ENCODE measurements at places on chromosomes 1 and 21.

- no peaks in the 10 kb centered on the region for H3K36me3 ChIP-seq
- H3K27ac ChIP-seq = no peak overlapping the region
- no peak for DNase-seq
- no peaks in the 10 kb centered on the region for H3K4me1 ChIP-seq
- H3K27me3 ChIP-seq = no peaks in the 10 kb centered on the region
- H3K4me3 ChIP-seq = no peak overlapping the region
Measured at GRCh38 chr1:50493710-50494109, 70.5 kb upstream of the DMRTA2 start.

DNA sequence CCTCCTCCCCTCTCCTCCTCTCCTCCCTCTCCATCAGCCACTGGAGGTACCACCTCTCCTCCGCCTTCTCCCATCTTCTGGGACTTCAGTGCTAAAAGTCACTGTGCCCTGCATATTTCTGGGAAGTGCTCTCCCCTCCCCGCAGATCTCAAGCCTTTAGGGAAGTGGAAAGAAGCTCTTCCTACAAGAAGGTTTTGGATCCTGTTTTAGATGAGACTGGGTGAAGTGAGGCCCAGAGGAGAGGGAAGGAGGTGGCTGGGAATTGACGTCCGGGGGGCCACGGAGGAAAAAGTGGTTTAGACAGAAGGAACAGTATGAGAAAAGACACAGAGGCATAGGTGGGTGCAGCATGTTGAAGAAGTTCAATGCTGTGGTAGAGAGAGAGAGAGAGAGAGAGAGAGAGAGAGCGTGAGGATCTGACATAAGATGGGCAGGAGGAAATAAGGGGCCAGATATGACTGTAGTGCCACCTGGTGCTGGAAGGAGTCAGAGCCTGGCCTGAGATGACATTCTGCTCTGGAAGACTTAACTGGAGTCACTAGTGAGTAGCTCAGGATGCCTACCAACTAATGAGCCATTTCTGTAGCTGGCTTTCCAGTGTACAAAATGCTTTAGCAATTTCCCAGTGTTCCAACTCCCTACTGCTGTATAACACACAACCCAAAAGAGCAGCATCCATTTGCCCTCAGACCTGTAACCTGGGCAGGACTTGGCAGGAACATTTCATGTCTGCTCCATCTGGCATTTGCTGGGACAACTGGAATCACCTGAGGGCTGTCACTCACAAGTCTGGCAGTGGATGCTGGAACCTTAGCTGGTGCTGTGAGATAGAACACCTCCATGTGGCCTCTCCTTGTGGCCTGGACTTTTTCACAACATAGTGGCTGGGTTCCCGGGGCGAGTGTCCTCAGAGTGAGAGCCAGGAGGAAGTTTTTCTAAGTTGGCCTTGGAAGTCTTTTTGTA lies 16.6 kb upstream of the ZSCAN20 start:
- H3K4me3 ChIP-seq = no peak overlapping the region
- no peaks in the 10 kb centered on the region for H3K36me3 ChIP-seq
- DNase-seq = no peak
- H3K27ac ChIP-seq = no peak overlapping the region
- H3K4me1 ChIP-seq = peaks cover 18% of the 10 kb centered on the region

- no peak for DNase-seq
- no peaks in the 10 kb centered on the region for H3K36me3 ChIP-seq
- no peaks in the 10 kb centered on the region for H3K27me3 ChIP-seq
- H3K4me3 ChIP-seq = no peak overlapping the region
Measured at GRCh38 chr1:41648844-41649243, 164.4 kb upstream of the EDN2 start.

- H3K36me3 ChIP-seq = no peaks in the 10 kb centered on the region
- peak overlapping the region; percentile 47 for H3K4me3 ChIP-seq
- H3K27me3 ChIP-seq = no peaks in the 10 kb centered on the region
- H3K27ac ChIP-seq = peak overlapping the region; percentile 89
- peaks cover 14% of the 10 kb centered on the region for H3K4me1 ChIP-seq
Measured at GRCh38 chr21:46092026-46092764, 5.7 kb upstream of the COL6A2 start.

- peak overlapping the region; percentile 17 for H3K27ac ChIP-seq
- H3K27me3 ChIP-seq = no peaks in the 10 kb centered on the region
- no peaks in the 10 kb centered on the region for H3K4me1 ChIP-seq
- H3K4me3 ChIP-seq = no peak overlapping the region
- no peak for DNase-seq
Measured at GRCh38 chr1:45545553-45546310, 4.9 kb upstream of the AKR1A1 start.

GRCh38 chr1:202146993-202147392 lies 2.5 kb upstream of the ARL8A start:
- H3K4me3 ChIP-seq = no peak overlapping the region
- H3K27me3 ChIP-seq = no peaks in the 10 kb centered on the region
- H3K27ac ChIP-seq = no peak overlapping the region
- H3K4me1 ChIP-seq = peaks cover 20% of the 10 kb centered on the region
- no peak for DNase-seq

GRCh38 chr1:152858062-152858461 lies 1.7 kb upstream of the LCE7A start:
- H3K4me1 ChIP-seq = no peaks in the 10 kb centered on the region
- H3K4me3 ChIP-seq = no peak overlapping the region
- no peak overlapping the region for H3K27ac ChIP-seq

DNA sequence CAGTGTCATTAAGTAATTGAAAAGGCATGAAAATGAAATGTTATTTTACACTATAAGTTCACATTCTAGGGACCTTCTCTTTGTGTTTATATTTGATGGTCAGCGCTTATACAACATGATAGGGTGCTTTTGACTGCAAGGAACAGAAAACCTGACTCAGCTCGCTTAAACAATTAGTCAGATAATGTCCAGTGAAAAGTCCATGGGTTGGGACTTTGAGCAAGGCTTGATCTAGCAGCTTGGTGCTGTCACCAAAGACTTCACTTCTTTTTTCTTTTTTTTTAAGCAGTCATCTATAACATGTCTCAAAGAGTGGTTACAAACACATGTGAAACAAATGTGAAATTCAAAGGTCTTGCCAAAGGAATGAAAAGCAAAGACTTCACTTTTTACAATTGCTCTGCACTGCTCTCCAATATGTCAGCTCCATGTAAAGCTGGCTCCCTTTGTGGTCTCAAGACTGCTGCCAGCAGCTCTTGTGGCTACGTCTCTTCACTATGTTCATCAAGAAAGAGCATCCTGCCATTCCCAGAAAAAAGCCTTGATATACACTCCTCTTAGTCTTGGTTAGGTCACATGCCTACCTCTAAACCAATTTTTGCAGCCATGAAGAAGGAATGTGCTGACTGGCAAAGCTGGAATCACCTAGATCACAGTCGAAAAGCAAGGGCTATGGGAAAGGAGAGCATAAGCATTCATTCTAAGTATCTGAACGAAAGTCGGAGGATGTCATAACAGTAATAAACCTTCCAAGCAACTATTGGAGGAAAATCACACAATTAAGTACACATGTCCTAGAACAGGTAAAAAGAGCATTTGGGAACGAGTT lies 15.2 kb downstream of the F3 start:
- H3K27me3 ChIP-seq = no peaks in the 10 kb centered on the region
- H3K27ac ChIP-seq = no peak overlapping the region
- H3K4me1 ChIP-seq = peaks cover 5% of the 10 kb centered on the region
- H3K36me3 ChIP-seq = peaks cover 27% of the 10 kb centered on the region

Data from esophagus squamous epithelium (tissue), 5 donors.